ENCODE measurements at places on chromosomes 1 and 21.

DNA sequence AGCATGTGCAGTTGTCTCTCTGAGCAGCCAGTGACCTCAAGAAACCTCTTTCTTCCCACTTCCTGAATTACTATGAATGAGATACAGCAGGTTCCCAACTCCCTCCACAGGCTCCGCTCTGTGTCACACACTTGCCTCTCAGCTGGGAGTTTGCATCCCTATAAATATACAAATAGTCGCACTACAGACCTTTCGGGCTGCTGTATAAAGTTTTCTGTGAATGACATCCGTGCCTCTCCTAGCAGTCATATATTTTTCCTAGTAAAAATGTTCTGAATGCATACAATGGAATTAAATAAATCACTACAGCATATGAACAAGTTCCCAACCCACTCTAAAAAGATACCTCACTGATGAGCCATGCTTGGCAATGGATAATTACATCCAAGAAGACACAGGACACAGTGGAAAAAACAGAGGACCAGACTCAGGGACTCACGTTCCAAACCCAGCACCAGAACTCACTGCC, 66.8 kb downstream of the CAPZB start:
- DNase-seq = no peak

DNA sequence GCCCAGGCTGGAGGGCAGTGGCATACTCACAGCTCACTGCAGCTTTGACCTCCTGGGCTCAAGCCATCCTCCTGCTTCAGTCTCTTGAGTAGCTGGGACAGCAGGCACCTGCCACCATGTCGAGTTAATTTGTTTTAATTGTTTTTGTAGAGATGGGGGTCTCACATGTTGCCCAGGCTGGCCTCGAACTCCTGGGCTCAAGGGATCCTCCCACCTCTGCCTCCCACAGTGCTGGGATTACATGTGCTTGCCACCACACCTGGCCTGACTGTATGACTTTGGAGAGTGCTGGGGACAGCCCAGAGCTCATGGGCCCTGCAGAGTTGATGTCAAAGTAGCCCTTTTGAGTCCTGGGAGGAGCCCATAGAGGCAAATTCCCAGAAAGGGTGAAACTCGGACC, 1.8 kb downstream of the OBSCN start:
- no peak for DNase-seq

DNA sequence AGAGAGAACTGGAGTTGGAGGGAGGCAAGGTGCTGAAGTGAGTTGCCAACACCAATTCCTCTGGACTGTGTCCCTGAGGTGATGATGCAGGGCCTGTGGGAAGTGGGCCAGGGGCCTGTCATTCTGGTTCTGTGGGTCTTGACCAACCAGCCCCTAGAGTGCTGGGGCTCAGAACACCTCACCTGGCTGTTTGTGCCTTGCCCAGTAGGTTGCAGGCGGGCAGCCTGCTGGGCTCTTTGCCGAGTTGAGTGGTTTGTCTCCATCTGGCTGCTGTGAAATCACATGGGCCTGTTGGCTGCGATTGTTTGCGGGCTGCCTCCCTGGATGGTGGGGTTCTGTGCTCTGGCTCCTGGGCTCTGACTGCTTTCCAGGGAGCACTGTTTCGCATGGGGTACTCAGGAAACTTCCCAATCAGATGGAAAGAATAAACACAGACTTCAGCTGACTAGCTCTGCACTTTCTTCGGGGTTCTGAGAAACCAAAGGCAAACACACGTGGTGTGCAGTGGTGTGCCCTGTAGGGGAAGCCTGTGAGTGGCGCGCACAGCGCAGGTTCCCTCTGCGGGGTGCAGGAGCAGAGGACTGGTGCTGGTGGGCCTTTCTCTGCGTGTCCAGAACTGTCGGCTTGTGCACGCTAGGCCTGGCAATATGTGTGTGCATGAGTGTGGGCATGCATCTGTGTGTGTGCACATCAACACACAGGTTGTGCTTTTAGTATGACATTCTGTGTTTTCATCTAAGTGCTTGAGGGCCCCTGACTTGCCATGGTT, 95.1 kb downstream of the RHOU start:
- DNase-seq = no peak

GRCh38 chr1:21313886-21314721, 23.8 kb upstream of the ECE1 start:
- no peak for DNase-seq

DNA sequence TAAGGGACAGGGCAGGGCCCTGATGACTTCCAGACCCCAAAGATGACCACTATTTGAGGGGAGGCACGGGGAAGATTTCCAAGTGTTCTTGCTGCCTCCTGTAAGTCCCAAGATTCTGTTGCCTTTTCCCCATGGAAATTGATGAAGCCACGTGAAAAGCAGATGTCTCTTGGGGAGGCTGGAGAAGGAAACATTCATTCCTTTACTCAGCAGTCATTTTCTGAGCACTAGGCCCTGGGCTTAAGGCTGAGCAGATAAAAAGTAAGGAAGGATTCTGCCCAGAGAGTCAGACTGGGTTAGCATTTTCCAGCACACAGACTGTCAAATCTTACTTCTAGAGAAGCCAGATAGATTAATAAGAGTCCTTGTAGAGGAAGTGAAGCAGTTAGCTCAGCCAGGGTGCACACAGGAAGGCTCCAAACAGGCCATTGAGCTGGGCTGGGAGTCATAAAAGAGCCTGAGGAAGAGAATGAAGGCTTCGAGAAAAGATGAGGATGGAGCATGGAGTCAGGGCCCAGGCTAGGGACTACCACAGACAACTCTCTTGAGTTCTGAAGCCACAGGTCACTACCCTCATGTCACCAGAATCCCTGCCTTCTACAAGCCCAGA, 10.1 kb downstream of the EXTL1 start:
- DNase-seq = no peak

- no peak for DNase-seq
Measured at GRCh38 chr1:22080191-22080590, 27.7 kb downstream of the CDC42 start.

GRCh38 chr1:197399755-197400521, 131.9 kb downstream of the CRB1 start:
- peak; percentile 34 for DNase-seq

- DNase-seq = peak; percentile 95
Measured at GRCh38 chr1:52404116-52404974, at the start of the genes ORC1 and PRPF38A. Gene ORC1, minus strand, starts transcription at chr1:52404423. Its CDS starts 2,200 bp downstream, at chr1:52402223. Gene PRPF38A, plus strand, starts transcription at chr1:52404602. Its CDS starts 148 bp downstream, at chr1:52404750.

GRCh38 chr1:19643121-19643520, 990 bp upstream of the NBL1 start:
- no peak for DNase-seq

- peak; percentile 78 for DNase-seq
Measured at GRCh38 chr1:64898107-64898861, 68.1 kb downstream of the JAK1 start.

- no peak for DNase-seq
Measured at GRCh38 chr21:28767523-28767922, 225.2 kb downstream of the LTN1 start.

DNA sequence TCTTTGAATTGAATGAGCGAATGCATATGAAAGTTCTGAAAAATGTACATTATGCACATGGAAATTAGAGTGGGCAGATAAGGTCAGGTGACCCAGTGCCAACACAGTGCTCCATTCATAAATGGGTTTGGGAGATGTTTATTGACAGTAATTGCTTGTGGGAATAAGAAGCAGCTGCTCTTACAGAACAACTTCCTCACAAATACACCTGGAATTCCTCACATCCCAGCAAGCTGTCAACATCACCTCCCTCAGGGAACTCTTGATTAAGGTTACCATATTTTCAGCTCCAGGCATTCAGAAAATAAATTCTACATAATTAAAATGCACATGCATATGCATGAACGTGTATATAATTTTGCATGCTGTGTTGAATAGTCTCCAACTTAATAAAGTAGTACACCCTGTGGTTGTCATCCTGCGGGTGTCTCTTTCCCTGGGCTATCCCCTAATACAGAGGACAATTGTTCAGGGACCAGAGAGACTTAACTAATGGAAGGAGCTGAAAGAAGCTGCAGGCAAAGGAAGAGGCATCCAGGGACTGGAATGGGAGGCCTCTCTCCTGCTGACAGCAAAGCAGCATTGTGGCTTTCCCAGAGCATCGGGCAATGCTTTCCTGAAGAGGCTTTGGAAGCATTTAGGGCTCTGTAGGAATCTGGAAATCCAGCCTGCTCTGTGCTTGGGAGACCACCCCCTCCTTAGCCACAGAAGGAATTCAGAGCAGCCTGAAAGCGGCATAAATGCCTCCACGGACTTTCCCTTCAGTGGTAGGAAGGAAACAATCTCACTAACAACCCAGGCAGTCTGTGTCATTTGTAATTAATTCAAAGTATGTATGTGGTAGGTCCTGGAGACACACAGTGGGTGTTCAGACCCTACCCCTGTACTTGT, 55.2 kb upstream of the GNG12 start:
- no peak for DNase-seq

DNA sequence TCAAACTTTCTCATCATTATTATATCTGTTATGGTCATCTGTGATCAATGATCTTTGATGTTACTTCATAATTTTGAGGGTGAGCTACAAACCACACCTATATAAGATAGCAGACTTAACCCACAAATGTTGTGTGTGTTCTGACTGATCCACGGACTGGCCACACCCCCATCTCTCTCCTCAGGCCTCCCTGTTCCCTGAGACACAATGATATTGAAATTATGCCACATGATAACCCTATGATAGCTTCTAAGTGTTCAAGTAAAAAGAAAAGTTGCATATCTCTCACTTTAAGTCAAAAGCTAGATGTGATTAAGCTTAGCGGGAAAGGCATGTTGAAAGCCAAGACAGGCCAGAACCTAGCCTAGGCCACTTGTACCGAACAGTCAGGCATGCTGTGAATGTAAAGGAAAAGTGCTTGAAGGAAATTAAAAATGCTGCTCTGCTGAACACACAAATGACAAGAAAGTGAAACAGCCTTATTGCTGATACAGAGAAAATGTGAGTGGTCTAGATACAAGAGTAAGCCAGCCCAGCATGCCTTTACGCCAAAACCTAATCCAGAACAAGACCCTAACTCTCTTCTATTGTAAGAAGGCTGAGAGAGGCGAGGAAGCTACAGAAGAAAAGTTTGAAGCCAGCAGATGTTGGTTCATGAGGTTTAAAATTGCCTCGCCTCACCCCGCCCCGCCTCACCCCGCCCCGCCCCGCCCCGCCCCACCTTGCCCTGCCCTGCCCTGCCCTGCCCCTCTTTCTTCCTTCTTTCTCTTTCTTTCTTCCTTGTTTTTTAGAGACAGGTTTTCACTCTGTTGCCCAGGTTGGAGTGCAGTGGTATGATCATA, 16.5 kb downstream of the CTSS start:
- DNase-seq = no peak

DNA sequence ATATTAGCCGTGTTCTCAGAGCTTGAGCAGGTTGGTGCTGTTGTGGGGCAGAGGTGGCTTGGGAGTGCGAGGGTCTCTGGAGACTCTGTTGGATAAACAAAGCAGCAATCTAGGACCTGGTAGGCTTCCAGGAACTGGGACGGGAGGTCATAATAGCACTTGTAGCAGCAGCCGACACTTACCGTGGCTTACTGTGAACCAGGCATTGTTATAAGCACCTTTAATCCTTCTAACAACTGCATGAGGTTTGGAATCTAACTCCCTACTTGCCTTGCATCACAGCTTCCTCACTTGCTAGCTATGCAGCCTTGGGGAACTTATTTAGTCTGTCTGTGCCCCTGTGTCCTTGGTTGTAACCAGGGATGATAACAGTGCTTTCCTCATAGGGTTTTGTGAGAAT, 94.9 kb downstream of the NAV1 start:
- no peak for DNase-seq

- no peak for DNase-seq
Measured at GRCh38 chr1:101392552-101392951, 155.7 kb downstream of the S1PR1 start.

GRCh38 chr1:150152772-150153456, 3.2 kb downstream of the PLEKHO1 start:
- no peak for DNase-seq

- DNase-seq = no peak
Measured at GRCh38 chr1:241637046-241637590, 3.1 kb downstream of the CHML start.

GRCh38 chr1:242019018-242019417, 20.1 kb upstream of the MAP1LC3C start:
- no peak for DNase-seq

DNA sequence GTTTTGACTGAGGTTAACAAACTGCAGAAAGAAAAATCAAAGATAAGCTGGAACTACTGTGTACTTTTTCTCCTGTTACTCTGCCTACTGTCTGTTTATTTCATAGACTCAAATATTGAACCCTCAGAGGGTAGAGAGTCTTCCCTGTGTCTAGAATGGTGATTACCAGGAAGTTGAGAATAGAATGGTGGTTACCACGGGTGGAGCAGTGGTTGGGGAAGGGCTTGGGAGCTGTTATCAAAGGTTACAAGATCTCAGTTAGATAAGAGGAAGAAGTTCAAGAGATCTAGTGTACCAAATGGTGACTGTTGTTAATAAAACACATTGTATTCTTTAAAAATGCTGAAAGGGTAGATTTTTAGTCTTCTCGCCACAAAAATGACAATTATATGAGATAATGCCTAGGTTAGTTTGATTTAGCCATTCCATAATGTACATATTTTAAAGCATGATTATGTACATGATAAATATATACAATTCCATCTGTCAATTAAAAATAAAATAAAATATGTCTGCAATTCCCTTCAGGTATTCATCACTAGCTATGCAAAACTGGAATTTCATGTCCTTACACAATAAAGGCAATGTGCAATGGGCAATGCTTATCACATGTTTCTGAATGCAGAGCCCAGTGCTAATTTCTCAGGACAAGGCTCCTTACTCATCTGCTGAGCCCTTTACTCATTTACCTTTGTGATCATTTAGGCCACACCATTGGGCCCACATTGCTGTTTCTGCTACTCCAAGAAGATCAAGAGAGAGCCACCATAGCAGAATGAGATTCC, 474.3 kb upstream of the CAMK1G start:
- no peak for DNase-seq

DNA sequence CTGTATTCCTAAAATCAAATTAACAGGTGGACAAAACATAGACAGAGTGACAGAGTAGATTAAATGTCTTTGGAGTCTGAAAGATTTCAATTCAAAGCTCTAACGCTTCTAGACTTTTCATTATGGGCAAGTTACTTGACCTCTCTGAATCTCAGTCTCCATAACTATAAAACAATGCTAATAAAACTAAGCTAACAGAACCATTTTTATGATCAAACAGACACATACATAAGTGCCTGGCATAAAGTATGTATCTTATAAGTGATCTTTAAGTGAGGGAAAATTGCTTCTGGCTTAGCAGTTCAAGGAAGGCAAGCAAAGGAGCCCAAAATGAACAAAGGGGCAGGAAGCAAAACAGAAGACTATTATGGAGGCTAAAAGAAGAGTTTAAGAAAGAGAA, 216.8 kb upstream of the TNR start:
- no peak for DNase-seq

- no peak for DNase-seq
Measured at GRCh38 chr1:232278925-232279324, 351.0 kb downstream of the SIPA1L2 start.

GRCh38 chr1:161200992-161201835, 953 bp upstream of the NDUFS2 start:
- DNase-seq = peak; percentile 43

DNA sequence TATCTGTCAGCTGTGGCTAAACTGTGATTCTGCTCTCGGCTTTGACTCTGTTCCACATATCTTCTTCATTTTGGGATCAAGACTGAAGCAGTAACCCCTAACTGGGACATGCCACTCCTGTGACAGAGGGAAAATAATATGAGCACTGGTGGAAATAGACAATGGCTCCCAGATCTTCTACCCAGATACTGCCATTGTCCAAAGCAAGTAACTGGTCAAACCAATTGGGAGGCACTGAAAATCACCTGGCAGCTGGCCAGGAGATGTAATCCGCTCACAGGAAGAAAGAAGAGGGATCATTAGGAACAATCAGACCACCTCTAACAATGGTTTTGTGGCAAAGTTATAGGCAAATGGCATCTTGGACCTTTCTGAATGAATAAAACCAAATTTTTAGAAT, 10.7 kb downstream of the SNX7 start:
- no peak for DNase-seq

- DNase-seq = no peak
Measured at GRCh38 chr1:116087628-116088027, 23.6 kb upstream of the MAB21L3 start.
